ENCODE measurements at places on chromosomes 2 and 18. TPM values are rescaled to one million over a fixed set of nuclear protein-coding genes. Genes with fewer than 3 reads are reported as not detected.

Gene RESP18
- not detected for total RNA-seq

Gene KCNE4
- 0.37 TPM for total RNA-seq

Gene OTOF
- total RNA-seq = 0.92 TPM

Gene GATA6
- 0.09 TPM for total RNA-seq

Gene SP9
- total RNA-seq = 9.8 TPM

Gene GKN1
- not detected for total RNA-seq

Gene GPR75
- total RNA-seq = 1.6 TPM

Gene DNAJC27
- total RNA-seq = 4.7 TPM

Gene CLHC1
- 13.9 TPM for total RNA-seq
